ENCODE measurements at places on chromosomes 4 and X.
A peak's percentile ranks its signal among the peaks of the same experiment; 100 is the strongest.

GRCh38 chrX:132365490-132365889 is 123.3 kb downstream of the MBNL3 start:
- DNase-seq, result no peak

DNA sequence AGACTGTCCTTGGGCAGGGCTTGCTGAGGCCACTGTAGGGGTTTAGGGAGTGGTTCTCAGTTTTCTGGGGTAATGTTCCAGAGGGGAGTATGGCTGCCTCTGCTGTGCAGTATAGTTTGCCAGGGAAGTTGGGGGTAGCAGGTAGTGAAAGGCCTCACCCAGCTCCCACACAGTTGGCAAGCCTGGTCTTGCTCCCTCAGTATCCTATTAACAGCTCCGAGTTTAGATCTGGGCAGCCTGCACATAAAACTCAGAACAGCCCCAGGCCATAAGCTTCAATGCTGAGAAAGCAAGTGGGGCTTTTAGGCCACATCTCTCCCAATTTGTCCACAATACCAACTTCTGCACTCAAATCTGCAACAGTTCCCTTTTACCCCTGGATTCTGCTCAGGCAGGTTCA is 205.2 kb downstream of the GALNTL6 start:
- DNase-seq, result no peak

DNA sequence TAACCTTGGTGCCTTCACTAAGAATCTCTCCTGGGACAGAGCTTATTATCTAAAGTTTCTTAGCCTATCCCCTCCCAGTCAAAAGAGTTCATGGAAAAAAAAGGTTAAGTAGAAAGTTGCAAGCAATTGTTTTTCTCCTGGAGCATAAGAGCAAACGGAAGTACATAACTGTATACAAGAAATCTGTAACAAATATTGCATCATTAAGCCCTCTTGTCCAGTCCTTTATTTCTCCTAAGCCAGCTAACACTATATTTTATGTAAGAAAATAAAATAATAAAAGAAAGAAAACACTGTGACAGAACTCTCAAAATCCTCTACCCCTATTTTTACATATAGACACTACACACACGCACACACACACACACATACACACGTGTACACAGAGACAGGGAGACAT is 255.3 kb downstream of the NAF1 start:
- no peak for DNase-seq

DNA sequence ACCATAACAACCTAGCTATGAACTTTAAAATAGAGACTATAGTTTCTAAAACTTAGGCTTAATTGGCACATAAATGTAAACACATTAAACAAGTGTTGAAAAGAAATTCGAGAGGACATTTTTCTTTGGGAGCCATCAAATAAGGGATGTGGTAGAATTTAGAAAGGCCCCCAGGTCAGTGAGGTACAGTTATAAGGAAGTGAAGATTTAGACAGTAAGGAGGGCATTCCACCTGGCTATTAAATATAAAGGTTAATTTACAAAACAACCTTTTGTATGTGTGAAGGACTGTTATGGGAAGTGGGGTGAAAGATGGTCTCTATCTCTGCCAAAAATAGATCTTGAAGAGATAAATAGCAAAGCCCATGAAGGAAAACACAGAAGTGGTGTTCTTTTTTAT is 83.9 kb downstream of the AFF1 start:
- no peak for DNase-seq

- peak; percentile 53 for DNase-seq
Observed at GRCh38 chrX:68978255-68978654, 149.4 kb downstream of the EFNB1 start.

All from M059J (cell line).